Activated T-cell treated with anti-CD3 and anti-CD28 coated beads, Interleukin-2, amount 50 U/mL, for 24 hours (primary cell): ENCODE measurements at places on chromosomes 1 and 21.

DNA sequence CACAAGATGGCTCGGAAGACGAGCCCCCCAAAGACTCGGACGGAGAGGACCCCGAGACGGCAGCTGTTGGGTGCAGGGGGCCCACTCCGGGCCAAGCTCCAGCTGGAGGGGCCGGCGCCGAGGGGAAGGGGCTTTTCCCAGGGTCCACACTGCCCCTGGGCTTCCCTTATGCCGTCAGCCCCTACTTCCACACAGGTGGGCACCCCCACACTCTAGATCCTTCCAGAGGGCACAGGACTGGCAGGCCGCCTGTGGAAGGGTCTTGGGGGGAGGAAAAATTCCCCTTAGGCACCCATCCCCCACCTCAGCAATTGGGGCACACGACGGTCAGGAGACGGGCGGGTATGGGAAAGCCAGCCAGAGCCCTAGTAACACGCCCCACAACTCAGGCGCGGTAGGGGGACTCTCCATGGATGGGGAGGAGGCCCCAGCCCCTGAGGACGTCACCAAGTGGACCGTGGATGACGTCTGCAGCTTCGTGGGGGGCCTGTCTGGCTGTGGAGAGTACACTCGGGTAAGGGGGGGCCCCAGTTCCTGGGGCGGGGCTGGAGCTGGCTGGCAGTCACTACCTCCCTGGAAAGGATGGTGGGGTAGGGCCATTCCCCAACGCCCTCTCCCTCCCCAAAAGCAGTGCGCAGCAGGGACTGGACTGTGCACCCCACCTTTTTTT is 16.1 kb downstream of the NOC2L start:
- DNase-seq = no peak

- DNase-seq = no peak
These were observed 289.4 kb downstream of the ADGRL2 start for GRCh38 chr1:82090104-82090503.

DNA sequence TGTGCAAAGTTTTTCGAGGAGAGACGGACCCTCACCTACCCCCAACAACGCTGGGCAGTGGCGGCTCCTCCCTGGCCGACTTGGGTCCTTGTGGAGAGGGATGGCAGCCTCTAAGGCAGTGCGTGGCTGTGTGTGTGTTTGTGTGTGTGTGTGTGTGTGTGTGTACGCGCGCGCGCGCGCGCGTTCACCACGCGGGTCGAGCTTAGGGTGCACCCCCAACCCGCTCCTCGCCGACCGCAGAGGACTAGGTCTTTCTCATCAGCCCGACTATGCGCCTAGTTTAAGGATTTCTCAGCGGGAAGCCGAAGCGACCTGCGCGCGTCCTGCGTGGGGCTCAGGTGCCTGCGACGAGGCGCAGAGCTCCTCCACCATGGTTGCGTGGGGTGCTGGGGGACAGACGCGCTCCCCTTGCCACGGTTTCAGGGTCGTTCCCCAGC is 940 bp downstream of the SOX13 start:
- no peak for DNase-seq

GRCh38 chr1:224860488-224861338 is 68.8 kb upstream of the DNAH14 start:
- DNase-seq = no peak

DNA sequence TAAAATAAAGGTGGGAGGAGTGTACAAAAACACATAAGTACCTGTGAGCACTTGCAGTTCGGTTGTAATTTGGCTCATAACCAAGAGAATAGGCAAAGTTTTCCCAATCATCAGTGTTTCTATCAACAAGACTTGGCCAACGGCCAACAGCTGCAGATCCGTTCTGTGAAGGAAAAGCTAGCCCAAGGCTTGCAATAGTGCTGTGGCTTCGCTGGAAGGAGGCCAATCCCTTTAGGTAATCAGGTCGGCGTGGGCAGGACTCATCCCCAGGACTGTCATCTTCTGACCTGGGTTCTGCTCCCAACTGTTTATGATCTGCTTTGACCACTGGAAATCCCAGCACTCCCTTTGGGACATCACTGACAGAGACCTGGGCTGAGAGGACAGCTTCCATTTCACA is 107.8 kb downstream of the LYST start:
- DNase-seq = no peak

DNA sequence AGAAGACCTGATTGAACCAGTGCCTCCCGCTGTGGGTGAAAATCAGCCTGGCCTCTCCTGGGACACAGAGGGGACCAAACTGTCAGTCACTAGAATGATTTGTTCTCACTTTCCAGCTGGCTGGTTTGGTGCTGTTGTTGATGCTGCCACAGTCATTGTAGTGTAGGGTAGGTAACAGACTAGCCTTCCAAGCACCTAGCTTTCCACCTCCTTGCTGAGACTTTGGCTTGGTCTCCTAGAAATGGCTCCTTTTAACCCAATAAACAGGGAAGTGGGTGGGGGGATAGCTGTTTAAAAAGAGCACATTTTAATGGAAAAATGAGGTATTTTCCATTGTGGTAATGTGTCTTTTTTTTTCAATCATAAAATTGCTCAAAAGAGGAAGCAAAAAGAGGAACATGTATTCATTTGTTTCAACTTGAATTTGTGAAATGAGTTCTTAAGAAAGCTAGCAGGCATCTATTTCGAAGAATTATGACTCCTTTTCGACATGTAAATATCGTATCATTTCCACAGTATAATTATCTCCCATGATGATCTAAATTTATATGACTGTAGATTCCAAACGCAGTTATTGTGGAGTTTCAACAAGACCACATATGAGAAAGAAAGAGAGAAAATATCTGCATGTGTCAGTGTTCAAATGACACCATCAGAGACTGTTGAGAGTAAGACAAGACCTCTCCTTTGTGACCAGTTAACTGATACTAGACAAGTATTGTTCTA is 190.1 kb downstream of the HLX start:
- DNase-seq = no peak

GRCh38 chr1:219534991-219535390 is 77.9 kb downstream of the ZC3H11B start:
- DNase-seq = no peak

DNA sequence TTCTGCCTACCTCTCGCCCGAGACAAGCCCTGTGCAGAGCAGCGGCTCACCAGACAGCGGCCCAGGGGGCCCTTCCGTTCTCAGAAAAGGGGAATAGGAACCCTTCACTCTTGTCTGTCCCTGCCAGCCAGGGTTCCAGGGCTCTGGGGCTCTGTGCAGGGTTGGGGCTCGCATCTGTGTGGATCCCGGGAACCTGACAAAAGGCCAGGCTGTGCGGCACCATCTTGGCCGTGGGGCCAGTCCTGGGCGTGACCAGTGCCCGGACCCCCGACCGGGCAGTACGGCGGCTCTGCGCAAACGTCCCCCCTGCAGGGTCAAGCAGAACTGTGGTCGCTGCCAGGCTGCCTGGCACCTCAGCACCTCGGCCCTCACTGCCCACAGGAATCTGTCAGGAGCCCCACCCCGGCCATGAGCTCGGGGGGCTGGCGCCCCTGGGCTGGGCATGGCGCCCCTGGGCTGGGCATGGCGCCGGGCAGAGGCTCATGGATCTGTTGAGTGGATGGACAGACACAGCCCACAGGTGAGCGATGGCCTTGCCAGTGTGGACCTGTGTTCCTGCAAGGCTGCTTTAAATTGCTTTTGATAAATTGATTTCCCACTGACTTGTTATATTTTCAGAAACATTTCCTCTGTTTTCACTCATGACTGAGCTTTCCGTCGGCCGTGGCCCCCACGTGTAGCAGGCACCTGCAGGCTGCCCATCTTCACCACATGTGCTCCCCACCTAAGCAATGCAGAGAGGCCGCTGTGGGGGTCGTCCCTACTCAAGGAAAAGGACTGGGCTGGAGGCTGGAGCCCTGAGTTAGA is 59.0 kb downstream of the SLX9 start:
- no peak for DNase-seq

DNA sequence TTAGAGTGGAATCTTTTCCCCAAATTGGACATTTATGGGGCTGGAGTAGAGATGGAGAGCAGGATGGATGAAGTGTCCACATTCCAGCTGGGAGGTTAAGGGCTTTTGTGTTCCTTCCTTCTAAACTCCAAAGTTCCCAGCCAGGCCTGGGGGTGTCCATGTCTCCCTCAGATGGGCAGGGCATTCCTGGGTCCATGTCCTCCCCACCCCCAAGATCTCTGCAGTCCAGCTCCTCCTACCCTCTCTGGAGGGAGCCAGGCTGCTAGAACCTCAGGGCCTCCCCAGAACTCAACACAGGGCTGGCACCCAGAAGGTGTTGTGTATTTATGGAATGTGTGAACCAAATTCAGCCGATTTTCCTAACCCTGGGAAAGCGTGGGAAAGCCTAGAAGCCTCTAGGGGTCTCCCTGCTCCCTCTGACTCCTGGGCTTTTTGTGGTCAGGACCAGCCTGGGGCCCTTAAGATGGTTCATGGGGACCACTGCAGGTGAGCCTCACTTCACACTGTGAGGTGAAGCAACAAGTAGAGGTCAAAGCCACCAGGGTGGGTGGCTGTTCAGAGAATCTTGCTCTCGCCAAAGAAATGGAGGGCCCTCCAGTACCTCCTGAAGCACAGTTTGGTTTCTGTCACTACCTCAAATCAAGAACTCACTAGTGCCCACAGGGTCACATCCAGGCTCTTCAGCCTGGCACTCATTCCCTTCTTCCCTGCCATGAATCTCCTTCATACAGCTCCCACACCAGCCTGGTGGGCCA is 54.8 kb downstream of the GLIS1 start:
- DNase-seq = no peak

DNA sequence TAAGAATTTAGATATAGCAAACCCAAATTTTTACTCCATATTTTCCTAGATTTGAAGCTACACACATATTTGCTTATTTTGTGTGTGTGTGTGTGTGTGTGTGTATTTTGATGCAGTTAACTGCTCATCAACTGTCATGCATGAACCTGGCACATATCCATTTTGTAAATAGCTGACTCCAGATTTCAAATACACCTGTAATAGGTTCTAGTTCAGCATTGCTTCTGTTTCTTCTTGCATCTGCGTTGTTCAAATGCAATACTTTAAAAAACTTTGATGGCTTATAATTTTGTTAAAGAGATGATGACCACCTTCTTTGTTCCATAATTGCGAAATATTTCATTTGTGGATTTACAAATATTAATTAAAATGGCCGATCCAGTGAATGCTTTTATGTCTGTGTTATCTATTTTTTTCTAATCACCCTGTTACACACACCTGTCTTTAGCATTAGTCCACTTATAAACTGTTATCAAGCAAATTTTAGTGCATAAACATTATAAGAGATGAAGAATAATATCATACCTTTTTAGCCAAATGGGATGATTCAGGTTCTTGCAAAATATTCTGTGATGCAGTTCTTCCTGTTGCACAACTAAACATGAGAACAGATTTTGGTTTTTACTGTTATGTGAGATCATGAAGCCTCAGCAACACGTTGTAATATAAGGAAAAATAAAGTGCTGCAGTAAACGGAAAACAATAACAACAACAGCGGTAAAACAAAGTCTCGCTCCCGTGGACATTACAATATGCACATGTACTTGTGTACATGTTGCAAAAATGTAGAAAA is 12.7 kb upstream of the S100A11 start:
- DNase-seq = no peak

GRCh38 chr21:33734291-33734690 is 92.0 kb downstream of the ITSN1 start:
- no peak for DNase-seq

DNA sequence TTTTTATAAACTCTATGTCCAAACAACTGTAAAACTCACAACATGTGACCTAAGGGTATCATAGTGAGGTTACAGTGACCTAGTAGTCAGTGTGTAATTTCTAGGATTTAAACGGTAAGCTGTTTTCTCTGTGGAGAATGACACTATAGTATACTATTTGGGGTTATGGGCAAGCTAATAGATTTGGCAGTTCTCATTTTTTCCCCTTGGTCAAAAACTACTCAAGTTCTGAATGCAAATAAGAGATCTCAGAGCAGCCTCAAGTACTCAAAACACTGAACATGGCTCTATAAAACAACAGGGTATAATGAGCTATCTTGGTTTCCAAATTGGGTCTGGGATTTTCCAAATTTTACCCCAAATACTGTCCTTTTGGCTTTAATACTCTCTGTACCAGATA is 88.5 kb upstream of the HMCN1 start:
- no peak for DNase-seq
